ENCODE measurements at places on chromosomes 7 and 10.

GRCh38 chr7:37942934-37943610, 22.6 kb downstream of the EPDR1 start:
- no peak for DNase-seq

GRCh38 chr10:47261556-47261955, 38.4 kb upstream of the GDF10 start:
- no peak for DNase-seq

DNA sequence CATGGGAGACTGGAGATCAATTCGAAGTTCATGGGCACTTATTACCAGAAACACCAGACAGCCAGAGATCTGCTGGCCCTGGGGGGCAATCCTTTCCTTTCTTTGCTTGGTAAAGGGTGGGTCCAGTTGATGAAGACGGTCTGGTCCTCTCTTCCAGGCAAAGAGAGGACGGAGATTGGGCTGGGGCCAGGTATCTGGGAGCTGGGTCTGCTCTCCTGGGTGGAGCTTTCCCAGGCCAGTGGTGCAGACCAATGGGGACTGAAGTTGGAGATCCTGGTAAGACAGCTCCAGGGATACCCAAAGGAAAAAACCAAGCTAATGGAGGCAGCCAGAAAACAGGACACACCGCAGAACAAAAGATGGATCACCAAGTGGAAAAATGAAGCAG, 18.3 kb downstream of the NOD1 start:
- no peak for DNase-seq

DNA sequence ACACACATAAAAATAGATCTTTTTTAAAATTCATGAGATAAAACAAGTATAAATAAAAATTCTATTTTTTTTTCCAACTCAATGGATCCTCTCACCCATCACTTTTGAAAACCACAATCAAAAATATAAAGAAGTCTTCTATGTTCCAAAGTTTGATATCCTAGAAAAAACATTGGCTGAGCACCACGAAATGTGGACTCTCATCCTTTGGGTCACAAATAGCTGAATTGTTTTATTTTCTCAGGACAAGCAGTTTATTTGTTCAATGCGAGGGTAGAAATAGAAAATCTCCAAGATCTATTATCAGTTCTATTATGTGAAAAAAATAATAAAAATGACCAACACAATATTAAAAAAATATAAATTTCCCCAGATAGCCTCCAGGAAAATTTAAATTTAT, 310.5 kb upstream of the DGKB start:
- no peak for DNase-seq

DNA sequence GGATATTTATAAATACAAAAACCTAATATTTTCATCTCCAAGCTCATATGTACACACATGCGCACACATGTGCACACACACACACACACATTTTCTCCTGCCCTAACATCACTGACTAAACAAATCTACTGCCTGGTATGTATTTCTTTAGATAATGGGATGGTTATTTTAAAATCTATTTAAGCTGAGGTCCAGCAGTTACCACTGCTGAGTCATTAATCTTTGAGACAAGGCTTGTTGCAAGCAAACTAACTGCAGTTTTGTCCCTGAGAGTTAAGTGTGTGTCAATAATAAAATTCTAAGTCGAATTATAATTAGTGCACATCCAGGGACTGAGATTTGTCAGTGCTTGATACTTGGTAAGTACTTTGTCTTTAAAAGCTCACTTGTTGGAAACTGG, 135.1 kb downstream of the VPS50 start:
- no peak for DNase-seq

GRCh38 chr7:74042746-74043522, 15.0 kb downstream of the ELN start:
- no peak for DNase-seq

GRCh38 chr10:103637011-103637410, 143.5 kb downstream of the NEURL1 start:
- peak; percentile 48 for DNase-seq

GRCh38 chr10:32956365-32957197, 1.4 kb downstream of the ITGB1 start:
- peak; percentile 35 for DNase-seq

- no peak for DNase-seq
Observed at GRCh38 chr10:97096261-97097083, 89.3 kb downstream of the SLIT1 start.

Measured in EH (cell line).